ENCODE measurements at places on chromosomes 4 and X.

GRCh38 chr4:794900-795725 lies 30.8 kb downstream of the CPLX1 start:
- DNase-seq = no peak

DNA sequence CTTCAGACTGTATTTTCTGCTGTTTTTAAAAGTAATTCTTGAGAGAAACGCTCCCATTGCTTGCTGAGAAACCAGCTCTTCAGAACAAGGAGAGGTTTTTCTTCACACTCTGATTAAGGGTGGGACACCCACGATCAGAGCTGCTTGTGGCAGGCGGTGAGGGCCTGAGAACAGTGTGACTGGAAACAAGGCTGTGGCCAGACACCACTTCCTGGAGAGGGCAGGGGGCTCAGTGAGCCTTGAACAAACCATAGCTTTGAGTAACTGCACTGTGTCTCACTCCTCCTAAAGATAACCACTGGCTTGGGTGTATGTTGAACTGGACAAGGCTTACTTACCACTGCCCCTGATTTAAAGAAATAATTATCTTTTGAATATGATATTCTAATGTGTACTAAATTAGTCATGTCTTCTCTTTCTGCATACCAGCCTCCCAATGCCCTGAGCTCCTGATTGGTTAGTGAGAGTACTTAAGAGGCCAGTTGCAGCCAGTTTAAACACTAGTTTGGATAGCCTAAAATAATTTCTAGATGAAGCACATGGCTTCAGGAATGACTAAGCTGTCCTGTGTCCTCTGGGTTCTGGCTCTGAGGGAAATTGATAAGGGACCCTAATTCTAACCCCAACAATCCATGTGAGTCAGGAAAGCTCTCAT lies 3.7 kb upstream of the GPR82 start:
- peak; percentile 33 for DNase-seq

- peak; percentile 59 for DNase-seq
Measured at GRCh38 chrX:915427-916229, 285.0 kb downstream of the SHOX start.

DNA sequence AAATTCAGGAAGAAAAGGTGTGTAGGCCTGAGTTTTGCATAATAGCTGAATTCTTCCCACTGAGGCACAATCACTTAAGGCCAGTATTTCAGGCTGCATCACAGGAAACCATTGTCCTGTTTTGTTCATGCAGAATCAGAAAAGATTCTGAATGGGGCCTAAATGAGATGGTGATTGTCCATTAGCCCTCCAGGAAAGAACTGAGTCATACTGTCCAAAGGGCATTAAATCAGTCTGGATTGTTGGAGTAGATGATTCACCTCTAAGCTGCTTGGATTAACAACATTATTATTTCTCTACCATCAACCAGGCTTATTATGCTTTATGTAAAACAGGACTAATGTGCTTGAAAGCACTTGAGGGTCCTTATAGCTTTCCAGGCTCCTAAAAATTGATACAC lies 36.2 kb downstream of the CT47B1 start:
- DNase-seq = no peak

- no peak for DNase-seq
Measured at GRCh38 chrX:24333371-24333770, 19.5 kb upstream of the SUPT20HL2 start.

- DNase-seq = no peak
Measured at GRCh38 chrX:31606771-31607170, 534.9 kb upstream of the FTHL17 start.

GRCh38 chrX:40084471-40085101 lies 13.2 kb downstream of the BCOR start:
- no peak for DNase-seq

GRCh38 chr4:147096667-147097604 lies 151.3 kb upstream of the TTC29 start:
- no peak for DNase-seq

DNA sequence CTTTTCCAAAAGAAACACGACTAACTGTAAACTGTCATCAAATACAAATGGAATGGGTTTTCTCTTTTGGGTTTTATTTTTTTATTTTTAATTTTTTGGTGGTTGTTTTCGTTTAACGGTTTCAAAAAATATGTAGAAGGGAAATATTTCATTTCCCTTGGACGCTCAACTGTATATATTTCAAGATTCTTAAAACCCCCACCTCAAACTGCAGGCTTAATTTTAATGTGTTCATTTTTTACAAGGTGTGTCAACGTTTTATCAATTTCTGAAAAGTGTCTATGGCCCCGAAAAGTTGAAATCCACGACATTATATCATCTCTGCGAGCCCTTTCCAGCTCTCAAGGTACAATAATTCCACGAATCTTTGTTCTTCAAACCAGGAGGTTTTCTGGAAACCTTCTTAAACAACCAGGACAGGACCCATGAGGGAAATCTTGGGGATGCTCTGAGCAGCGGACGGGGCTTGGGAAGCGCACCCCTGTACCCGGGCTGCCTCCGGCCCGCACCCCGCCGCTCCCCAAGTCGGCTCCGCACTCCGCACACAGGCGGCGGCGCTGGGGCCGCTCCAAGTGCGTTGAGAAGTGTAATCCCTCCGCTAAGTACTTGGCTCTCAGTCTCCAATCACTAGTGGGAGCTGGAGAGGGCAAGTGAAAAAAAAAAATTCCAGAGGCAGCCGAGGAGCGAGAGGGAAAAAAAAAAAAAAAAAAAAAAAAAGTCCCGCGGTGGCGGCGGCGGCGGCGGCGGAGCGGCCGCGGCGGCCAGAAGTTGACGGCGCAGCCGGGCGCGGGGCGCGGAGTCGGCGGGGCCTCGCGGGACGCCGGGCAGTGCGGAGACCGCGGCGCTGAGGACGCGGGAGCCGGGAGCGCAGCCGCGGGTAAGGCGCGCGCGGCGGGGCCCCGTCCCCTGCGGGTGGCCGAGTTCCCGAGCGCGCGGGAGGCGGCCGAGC lies at the start of gene BMPR1B:
Gene BMPR1B, plus strand, starts transcription at position 764 of the 949 bp plus-strand sequence. CDS start 346,470 bp downstream, outside the sequence.
- DNase-seq = no peak

DNA sequence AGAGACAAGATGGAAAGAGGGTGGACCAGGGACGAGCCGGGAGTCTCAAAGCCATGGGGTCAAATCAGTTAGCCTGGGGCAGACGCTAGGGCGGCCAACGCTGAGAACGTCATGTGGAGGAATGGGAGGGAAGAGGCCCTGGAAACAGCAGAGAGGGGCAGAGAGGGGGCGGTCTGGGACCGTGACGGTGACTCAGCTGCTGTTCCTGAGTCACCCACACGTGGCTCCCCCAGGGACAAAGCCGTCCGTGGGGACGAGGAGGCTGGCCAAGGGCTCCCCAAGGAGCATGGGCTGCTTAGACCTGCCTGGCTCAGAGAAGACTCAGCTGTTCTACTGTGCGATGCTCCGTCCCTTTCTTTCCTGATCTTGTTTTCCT lies 108.4 kb upstream of the LRPAP1 start:
- no peak for DNase-seq

DNA sequence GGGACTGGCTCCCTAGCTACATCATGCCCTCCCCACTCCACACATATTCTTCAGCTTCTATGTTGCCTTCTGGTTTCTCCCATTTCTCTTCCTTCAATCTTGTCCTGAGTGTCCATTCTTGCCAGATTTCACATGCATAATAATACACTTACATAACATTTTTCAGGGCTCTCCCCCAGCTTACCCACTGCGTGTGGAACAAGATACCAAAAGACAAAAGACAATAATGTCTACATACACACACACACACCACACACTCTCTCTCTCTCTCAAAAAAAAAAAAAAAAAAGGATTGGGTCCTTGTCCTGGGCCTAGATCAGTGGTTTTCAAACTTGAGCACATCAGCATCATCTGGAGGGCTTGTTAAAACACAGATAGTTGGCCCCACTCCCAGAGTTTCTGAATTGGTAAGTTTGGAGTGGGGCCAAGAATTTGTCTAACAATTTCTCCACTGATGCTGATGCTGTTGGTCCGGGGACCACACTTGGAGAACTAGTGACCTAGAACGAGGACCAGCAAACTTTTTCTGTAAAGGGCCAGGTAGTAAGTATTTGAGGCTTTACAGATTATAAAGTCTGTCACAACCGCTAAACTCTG lies 6.5 kb upstream of the SMARCA1 start:
- no peak for DNase-seq

DNA sequence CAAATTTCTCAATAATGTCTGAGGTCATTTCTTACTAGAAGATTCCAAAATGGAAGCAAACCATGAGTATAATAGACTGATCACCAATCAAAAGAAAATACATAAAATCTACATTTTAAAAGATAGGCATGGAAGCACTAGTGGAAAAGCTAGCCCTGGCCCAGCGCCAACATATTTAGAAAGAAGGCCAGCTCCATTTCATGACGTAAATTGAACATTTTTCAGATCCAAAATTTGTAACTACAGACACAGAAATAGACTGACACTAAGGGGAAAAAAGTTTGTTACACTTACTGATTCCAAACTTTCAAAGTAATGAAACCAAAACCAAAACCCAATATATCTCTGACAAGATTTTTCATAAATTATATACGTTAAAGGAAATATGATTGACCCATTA lies 117.7 kb downstream of the ADAMTS3 start:
- DNase-seq = no peak

- no peak for DNase-seq
Measured at GRCh38 chr4:89482251-89482650, 174.7 kb upstream of the GPRIN3 start.

GRCh38 chr4:123937581-123937980 lies 541.0 kb downstream of the SPRY1 start:
- no peak for DNase-seq

- DNase-seq = no peak
Measured at GRCh38 chrX:152450076-152450475, 1.0 kb downstream of the GABRA3 start.

DNA sequence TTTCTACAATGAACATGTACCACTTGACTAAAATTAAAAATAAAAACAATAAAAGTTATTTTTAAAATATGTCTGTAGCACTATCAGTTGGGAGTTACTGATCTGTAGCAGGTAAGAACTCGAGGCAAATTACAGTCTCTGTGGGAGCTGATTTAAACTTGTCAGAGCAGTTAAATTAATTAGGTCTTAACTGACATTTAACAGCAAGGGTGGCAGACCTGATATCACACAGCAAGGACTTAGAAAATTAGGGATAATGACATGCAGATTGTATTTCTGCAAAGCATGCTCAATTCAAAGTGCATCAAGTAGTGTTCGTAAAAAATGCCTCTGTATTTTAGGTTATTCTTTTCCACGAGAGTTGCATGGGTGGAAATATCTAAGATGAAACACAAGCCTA lies 208.9 kb downstream of the SPATA18 start:
- no peak for DNase-seq

DNA sequence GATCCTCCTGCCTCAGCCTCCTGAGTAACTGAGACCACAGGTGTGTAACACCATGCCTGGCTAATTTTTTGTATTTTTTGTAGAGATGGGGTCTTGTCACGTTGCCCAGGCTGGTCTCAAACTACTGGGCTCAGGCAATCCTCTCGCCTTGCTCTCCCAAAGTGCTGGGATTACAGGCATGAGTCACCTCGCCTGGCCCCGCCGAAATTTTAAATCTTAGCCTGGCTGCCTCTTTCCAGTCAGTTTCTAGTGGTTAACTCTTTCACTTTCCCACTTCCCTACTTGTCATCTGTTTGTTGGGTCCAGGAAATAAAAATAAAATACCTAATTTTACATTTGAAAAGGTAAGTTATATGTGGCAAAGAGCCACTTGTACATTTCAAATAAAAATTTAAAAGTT lies 62.4 kb downstream of the TMEM165 start:
- DNase-seq = no peak

DNA sequence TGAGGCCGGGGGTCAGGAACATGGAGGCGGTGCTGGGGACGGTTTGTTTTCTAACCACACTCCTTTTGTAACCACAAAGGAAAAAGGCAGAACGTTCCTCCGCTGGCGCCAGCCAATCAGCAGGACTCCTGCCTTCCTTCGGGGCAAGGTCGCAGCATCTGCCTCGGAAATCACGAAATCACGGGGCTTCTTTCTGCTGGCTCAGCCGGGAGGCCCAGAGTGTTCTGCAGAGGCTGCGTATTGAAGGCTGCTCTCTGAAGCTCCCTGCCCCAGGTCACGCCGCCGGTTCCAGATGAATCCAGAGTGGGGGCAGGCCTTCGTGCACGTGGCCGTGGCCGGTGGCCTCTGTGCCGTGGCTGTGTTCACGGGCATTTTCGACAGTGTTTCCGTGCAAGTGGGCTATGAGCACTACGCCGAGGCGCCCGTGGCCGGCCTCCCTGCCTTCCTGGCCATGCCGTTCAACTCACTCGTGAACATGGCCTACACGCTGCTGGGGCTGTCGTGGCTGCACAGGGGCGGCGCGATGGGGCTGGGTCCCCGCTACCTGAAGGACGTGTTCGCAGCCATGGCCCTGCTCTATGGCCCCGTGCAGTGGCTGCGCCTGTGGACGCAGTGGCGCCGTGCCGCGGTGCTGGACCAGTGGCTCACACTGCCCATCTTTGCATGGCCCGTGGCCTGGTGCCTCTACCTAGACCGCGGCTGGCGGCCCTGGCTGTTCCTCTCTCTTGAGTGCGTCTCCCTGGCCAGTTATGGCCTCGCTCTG lies 9.4 kb downstream of the TMEM187 start:
- no peak for DNase-seq

DNA sequence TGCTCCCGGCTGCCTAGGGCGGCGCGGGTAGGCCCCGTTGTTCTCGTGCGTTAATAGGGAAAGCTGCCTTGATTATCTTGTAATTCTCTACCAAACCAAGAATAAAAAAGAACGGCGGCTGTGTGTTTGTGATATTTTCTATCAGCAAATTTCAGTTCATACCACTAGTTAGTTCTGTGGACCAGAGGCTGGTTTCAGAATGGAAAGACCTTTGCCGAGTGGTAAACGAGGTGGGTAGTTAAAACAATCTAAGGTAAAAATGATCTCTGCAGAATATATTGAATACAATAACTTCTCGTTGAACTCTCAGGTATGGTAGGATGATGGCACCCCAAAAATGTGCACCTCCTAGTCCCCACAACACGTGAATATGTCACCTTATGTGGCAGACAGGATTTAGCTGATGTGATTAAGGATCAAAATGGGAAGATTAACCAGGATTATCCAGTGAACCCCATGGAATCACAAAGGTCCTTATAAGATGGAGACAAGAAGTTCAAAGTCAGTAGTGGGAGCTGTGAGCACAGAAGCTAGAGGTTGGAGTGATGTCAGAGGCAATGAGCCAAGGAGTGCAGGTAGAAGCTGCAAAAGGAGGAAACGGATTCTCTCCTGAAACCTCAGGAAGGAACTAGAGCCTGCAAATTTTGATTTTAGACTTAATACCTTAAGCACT lies 574 bp upstream of the CFAP97 start:
- no peak for DNase-seq

DNA sequence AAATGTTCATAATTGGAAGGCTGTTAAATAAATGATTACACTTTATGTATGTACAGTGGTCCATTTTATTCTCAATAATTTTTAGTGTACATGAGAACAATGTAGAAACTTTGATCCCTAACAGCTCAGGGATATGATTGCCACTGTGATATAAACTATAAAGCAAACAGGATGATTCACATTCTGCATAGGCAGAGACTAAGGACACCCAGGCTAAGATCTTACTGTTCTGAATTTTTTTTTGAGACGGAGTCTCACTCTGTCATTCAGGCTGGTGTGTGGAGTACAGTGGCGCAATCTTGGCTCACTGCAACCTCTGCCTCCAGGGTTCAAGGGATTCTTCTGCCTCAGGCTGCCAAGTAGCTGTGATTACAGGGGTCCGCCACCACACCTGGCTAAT lies 186.6 kb downstream of the PDGFC start:
- DNase-seq = no peak

GRCh38 chrX:1400049-1400448 lies 8.1 kb upstream of the SLC25A6 start:
- DNase-seq = no peak
